ENCODE measurements at places on chromosomes 5 and 9.

DNA sequence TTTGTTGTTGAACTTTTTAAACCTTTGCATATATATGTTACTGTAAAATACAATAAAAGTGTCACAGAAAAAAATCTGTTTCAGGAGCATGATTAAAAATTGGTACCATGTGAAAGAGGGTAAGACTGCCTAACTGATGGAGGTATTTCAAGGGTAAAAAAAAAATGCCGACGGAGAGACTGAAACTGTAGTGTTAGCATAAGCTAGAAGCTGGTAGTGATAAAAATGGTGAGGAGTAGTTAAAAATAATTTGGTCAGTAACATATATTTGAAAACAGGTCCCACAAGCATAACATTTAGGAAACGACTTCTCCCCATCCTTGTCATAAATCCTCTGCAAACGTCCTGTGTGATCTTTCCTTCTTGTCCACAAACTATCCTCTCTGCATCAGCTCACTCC, 64.7 kb downstream of the MEF2C start:
- no peak for DNase-seq

DNA sequence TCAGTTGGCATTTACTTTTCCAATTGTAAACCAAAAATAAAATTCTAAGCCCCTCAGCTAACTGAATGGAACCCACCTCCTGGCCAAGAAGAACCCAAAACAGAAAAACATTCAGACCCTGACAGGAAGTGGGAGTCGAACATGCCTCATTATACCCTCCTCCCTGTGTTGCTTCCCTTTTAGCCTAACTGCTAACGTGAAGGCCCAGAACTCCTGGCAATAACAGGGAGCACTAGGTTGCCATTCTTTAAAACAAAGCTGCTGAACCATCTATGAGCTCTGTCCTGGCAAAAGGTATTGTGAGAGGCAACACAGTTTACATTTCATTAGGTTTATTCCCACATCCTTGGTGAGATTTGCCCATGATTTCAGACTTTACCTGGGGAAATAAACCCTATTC, 481.4 kb downstream of the CHSY3 start:
- DNase-seq = no peak

DNA sequence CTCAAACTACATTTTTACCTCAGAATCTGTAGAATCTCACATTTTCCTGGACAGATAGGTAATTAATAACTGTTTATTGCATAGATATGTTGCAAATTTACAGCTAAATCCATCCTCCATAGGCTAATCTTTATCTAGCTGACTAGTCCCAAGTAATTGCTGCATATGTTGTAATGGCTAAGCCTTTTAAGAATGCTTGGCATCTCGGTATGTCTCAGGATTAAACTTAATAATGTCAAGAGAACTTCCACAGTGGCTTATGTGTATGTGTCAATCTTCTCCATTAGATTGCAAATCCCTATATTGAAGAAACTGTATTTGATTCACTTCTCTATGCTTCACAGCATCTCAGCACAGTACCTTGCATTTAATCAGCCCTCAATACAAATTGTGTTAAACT, 131.9 kb downstream of the PRDM9 start:
- no peak for DNase-seq

GRCh38 chr9:136729144-136729543, 13.6 kb downstream of the LCN10 start:
- DNase-seq = no peak
